ENCODE measurements at places on chromosomes 13 and 19.
A peak's percentile ranks its signal among the peaks of the same experiment; 100 is the strongest.

DNA sequence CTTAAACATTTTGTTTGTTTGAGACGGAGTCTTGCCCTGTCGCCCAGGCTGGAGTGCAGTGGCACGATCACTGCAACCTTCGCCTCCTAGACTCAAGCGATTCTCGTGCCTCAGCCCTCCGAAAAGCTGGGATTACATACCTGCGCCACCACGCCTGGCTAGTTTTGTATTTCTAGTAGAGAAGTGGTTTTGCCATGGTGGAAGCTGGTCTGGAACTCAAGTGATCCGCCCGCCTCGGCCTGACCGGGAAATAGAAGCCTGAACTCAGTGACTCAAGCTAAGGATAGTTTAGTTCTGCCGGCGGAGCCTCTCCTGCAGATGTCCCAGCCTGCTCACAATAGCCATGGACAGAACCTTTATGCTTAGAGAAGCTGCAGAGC, 53.0 kb upstream of the ZNF254 start:
- peak; percentile 56 for DNase-seq

- no peak for DNase-seq
Measured at GRCh38 chr19:533364-534058, 2.0 kb downstream of the CDC34 start.

GRCh38 chr13:33168321-33168960, 117.1 kb downstream of the STARD13 start:
- no peak for DNase-seq

GRCh38 chr13:37068962-37069361, 9.5 kb upstream of the SUPT20H start:
- DNase-seq, result no peak

DNA sequence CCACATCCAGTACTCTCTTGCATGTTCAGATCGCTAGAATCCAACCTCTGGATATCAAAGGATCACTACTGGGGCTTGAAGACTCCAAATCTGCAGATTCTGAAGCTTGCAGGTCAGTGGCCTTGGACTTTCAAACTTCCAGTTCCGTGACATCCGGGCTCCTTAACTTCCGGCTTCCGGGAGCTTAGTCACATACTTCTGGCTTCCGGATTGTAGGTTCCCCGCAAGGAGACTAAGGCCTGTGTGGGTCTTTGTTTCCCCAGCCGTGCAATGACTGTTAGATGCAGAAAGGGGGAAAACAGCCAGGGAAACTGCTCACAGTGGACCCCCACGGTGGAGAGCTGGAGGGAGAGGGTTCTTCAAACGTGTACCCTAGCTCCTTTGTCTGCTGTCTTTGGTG, 41.4 kb downstream of the ZNF333 start:
- no peak for DNase-seq

DNA sequence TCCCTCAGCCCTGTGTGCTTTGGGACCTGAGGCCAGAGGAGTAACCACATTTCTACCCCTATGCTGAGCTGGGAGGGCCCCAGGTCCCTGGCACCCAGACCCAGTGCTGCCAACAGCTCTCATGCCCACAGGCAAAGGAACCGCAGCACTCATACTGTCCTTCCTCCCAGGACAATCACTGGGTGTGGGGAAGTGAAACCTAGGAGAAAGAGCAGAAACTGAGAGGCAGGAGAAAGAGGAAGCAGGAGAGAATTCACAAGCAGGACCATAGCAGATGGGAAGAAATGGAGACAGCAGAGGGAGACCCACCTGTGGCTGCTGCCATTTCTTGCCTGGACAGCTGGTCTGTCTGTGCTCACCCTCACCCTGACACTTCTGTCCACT, 18.9 kb downstream of the CCDC97 start:
- no peak for DNase-seq

DNA sequence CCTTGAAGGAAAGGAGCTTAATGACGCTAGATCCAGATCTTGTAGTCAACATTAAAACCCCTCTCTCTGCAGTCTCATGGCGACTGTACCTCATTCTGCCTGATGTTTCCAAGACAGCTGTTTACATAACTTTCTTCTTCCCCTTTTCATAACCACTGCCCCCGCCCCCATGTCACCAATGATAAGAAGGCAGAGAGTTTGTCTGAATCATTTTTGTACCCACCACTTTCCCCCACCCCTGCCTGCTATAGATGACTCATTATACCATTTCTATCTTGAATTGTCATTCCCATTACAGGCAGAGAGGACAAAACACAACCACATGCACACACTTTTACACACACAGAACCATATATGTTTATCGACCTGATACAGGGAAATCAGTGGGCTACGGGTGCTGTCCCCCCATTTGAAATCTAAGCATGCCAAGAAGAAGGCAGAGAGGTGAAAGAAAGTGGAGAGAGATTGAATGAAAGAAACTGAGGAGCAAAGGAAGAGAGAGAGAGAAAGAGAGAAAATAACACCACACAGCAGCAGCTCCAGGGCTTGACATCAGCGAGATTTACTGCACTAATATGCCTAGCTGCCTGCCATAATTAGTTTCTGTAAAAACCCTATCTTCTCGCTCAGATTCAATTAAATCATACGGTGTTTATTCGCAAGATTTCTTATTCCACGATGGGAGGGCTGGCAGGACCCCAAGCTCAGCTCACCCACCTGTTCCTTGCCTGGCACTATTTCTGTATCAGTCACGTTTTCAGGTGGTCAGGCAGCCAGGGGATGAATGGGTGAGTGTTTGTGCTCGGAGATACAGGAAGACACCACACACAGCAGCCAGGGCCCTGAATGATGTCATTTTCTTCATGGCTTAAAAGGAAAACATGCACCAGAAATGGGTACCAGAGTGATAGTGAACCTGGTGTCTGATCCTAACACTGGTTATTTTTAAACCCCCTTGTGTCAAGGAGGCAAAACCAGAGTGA, 114.3 kb upstream of the SERP2 start:
- DNase-seq, result peak; percentile 33

DNA sequence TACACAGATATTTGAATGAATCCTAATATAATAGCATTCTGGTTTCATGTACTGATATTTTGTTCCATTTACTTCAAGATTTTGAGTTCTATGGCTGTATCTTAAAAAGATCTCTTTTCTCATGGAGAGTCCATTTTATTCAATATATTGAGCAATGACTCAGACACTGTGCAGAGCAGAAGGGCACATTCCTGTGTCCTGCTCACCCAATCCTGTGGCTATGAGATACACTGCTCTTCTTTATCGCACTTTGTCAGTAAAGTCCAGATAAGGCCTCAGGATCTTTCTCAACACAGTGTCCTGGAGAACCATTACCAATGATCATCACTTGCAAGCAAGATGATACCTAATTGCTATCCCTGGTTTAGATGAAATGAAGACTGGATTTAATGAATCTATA, 155.0 kb downstream of the CYSLTR2 start:
- no peak for DNase-seq

DNA sequence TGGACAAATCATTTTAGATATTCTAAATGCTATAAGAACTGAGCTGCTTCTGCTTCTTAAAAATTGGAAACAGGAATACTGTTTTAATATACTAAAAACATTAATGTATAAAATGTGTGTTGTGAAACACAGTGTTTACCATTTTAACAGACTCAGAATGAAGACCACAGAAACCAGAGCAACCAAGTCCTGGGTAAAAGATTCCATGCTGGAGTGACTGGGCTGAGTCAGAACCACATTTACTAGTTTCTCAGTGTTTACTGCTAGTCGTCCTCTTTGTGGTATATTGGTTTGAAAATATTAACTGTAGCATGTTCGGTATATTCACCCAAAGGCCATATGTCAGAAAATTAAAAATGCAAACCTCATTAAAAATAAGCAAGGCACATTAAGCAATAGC, 31.9 kb downstream of the ANKRD10 start:
- no peak for DNase-seq

- no peak for DNase-seq
Measured at GRCh38 chr19:49559928-49560327, 20.4 kb downstream of the NOSIP start.

- DNase-seq, result no peak
Measured at GRCh38 chr19:2150794-2151338, 500 bp downstream of the AP3D1 start.

DNA sequence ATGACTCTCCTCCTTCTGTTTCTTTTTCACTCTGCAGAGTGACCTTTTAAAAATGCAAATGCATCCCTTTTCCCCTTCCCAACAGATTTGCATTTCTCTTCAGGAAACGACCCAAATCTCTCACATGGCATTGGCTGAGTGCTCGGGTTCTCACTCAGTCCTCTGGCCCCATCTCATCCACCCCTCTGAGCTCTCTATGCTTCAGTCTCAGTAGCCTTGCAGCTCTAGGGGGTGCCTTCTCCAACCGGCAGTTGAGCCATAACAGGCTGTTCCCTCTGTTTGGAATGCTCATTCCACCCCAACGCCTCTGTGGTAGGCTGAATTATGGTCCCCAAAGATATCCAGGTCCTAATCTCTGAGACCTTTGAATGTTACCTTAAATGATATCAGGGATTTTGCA, 78.2 kb downstream of the AKAP11 start:
- DNase-seq, result no peak

DNA sequence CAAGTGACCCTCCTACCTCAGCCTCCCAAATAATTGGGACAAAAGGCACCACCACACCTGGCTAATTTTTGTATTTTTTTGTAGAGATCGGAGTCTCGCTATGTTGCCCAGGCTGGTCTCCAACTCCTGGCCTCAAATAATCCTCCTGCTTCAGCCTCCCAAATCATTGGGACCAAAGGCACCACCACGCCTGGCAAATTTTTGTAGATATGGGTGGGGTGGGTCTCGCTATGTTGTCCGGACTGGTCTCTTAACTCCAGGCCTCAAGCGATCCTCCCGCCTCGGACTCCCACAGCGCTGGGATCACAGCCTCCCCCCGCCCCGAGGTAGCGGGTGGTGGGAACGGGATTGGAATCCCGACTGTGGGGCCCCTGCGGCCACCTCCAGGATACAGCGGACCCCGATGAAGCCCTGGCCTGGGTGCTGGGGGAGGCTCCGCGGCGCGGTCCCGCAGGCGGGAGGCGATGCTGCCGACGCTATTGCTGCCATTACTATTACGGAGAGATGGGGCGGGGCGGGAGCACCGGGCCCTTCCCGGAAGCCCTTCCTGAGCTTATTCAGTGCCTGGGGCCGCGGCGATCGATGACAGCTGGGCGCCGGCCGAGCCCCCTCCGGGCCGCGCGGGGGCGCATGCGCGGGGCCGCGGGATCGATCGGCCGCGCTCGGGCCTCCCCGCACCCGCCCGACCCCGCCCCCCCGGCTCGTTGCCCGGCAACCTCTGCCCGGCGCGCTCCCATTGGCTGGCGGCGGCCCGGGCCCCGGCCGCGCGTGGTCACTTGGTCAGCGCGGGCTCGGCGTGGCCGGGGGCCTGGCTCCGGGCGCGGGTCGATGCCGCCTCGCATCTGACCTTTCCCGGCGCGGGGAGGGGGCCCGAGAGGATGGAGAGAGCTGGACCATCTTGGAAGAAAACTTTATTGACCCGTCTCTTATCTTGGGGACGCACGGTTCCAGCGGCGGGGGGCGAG, 27.9 kb upstream of the ONECUT3 start:
- DNase-seq, result peak; percentile 46

- DNase-seq, result no peak
Measured at GRCh38 chr19:33622809-33623511, 1.2 kb downstream of the CHST8 start.

DNA sequence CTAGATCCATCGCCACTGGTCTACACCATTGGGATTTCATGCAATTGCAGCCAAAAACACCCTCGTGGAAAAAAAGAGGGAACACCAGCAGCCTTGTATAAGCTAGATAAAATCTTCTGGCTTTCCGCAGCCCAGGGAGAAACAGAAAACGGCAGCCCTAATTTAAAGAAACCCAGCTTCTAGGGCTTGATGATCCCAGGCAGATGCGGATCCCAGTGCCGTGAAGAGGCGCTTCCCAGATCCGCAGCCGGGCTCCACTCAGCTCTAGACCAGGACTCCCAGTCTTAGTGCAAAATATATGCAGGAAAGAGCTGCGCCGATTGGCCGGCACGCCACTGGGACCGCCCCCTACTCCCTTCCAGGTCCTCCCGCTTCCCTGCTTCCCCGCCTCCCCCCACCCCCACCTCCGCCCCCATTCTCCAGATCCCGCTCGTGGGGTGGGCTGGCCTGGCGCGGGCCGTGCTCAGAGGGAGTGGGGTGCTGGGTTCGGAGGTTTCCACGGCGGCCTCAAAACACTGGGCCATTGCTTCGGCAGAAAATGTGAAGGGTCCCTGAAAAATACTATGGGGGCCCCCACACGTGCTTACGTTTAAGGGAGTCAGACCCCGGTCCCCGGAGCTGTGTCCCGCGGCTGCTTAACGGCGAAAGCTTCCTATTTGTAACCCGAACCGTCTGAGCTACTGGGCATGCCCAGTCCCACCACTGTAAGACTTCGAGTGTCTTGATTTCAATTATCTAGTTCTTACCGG, 63.1 kb downstream of the SERP2 start:
- DNase-seq, result peak; percentile 98

GRCh38 chr13:61253105-61253877, 162.4 kb downstream of the PCDH20 start:
- no peak for DNase-seq
